ENCODE measurements at places on chromosomes 4 and X.

DNA sequence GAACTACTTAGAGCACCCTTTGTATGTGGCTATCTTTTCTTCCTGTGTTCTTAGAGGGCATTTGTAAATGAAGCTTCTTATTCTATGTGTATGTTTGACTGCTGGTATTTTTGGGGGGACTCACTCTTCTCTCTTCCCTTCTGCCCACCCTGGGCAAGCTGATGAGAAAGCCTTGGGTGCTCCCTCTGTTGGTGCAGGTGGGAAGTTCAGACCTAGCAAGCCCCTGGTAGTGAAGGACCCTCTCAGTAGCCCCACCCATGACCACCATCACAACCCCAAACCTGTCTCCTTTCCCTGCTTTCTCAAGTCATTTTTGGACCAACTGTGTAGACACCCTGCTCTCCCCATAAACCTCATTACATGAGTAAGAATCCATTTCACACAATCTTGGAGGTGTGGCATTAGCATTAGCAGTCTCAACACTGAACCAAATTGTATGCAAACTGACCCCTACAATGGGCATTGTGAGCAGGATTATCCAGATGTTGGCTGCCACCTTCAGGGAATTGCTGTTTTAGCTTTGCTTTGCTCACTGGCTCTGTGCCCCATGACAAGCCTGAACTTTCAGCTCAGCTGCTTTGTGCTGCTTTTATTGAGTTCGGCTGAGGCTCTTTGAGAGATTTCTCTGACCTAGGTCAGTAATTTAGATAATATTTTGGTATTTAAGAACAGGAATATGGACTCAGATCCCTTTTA is 27.9 kb downstream of the TRIM61 start:
- no peak for DNase-seq

GRCh38 chr4:77922158-77923094 is 59.8 kb downstream of the MRPL1 start:
- no peak for DNase-seq

- DNase-seq = no peak
Observed at GRCh38 chr4:5631352-5632065, 76.8 kb downstream of the EVC2 start.

DNA sequence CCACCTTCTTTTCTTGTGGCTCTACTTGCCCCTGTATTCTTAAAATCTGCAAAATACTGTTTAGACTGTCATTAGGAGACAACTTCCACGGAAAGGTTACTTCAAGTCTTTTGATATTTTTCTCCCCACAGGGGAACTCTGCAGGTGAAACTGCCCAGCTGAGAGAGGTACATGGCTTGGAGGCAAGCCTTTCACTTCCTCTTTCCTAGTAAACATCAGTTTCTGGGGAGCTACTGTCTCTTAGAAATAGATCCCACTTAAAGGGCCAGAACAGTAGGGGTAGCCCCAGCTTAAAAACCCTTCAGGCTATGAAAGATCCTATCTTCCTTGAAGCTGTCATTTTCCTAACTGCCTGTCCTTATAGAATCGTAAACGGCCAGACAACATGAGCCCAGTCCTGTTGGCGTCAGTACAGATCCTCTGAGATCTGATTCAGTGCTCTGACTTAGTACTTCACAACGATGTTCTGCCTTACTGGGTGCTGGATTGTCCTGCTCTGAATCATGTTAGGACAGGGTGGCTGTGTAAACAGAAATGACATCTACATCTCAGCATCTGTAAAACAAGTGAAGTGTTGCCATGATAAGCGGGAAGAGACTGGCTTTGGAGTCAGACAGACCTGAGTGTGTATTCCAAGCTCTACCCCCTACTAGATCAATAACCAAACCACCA is 102.1 kb downstream of the ITIH6 start:
- DNase-seq = peak; percentile 32

DNA sequence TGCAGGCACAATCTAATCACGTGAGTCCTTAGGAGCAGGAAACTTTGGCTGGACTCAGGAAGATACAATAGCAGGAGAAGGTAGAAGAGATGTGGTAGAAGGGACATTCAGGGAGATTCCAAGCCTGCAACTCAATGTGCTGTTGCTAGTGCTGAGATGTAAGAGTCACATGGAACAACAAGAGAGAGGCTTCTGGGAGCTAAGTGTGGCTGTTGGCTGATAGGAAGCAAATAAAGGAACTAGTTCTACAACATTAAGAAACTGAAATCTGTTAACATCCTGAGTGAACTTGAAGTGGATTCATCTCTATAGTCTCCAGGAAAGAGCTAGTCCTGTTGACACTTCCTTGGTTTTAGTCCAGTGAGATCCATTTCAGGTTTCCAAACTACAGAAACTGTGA is 1207.4 kb downstream of the ADGRL3 start:
- DNase-seq = no peak

DNA sequence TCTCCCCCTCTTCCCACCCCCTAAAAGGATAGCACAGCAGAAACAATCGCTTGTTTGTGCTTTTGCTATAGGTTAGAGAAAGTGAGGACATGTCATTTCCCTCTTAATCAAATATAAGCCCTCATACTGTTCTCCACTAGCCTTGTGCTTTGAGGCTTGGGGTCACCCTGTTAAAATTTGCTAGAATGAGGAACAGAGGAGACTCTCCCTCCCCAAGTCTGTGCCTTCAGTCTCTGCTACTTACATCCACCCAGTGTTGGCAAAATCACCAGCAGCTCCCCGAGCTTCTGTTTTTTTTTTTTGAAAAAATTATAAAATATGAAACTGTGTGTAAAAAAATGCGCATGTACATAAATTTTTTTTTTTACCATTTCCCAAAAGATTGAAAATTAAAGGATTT is 19.3 kb downstream of the KLF3 start:
- DNase-seq = no peak

GRCh38 chrX:132837126-132837525 is 121.3 kb downstream of the HS6ST2 start:
- DNase-seq = no peak

- no peak for DNase-seq
Observed at GRCh38 chrX:122641826-122642225, 542.3 kb upstream of the GRIA3 start.

DNA sequence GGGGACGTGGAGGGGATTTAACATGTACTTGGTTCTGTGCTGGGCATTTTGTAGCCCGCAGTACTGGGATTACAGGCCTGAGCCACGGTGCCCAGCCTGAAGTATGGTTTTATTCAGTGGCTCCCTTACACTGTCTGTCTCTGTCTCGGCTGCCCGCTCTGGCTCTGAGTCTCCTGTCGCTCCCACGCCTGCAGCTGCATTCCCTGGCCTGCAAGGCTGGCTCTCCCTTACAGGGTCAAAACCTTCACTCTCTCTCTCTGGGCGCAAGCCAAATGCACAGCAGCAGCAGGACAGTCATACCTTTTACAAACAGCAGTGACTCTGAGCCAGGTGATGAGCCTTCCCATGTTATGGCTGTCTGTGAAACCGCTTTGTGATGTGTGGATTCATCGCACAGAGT is 72.1 kb downstream of the HTRA3 start:
- DNase-seq = no peak

DNA sequence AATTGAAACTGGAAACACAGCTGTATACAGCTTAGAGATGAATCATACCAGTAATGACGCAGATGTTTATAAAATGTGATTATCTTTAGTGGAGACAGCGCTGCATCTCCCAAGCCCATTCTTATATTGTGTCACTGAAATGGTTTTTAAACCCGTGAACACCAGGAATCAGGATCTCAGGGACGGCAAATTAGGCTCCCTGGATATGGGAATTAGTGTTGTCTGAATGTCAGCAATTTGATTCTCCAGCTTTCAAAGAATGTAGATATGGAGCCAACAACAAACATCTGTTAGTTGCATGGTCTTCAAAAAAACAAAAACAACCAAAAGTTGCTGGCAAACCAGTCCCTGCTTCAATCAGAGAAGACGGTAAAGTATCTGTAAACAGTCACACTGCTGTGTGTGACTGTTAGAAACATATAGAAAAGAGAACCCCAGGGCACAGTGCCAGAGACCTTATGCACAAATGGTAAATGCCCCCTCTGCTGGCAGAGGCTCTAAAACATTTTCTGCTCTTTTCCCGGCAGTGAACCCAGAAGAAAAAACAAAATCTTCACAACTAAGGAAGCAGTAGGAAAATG is 351.9 kb upstream of the FTHL17 start:
- DNase-seq = peak; percentile 1

- DNase-seq = no peak
Observed at GRCh38 chr4:52298444-52298843, 247.3 kb downstream of the SPATA18 start.

DNA sequence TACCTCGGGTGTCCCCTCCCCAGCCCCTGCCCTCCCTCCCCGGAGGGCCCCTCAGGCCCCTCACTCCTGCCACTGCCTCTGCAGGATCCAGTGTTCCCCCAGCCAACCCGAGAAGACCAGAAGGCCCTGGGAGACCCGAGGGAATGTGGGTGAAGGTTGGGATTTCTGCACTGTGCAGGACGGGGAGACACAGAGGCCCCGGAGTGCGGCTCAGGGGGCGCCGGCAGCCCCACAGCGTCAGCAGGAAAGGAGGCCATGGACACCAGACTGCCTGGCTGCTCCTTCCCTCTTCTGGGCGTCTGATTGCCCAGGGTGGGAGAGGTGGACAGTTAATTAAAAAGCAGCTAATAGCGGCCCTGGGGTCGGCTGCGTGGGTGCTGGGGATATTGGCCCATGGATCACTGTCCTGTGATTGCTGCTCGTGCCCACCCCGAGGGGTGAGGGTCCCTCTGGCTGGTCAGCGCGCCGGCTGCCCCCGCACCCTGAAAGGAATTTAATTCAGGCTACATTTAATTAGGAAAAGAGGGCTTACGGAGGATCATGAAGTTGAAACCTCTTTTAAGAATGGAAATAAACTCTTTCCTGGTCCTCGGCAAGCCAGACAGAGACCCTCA is 57.8 kb upstream of the NKX1-1 start:
- DNase-seq = no peak

DNA sequence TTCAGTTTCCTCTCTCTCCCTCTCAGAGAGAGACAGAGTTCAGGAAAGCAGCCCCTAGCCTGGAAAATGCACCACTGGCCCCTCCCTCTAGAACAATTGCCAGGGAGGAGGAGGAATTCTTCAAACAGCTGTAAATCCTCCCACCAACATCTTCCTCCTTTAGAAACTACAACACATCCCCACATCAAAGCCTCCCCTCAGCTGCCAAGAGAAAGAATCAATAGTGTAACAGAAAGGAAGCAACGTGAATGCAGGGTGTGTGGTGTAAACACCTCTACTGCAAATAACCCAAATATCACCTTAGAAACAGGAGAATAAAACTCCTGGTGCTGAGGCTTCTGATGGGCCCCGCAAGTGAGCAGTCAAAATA is 249.9 kb upstream of the GATB start:
- no peak for DNase-seq

DNA sequence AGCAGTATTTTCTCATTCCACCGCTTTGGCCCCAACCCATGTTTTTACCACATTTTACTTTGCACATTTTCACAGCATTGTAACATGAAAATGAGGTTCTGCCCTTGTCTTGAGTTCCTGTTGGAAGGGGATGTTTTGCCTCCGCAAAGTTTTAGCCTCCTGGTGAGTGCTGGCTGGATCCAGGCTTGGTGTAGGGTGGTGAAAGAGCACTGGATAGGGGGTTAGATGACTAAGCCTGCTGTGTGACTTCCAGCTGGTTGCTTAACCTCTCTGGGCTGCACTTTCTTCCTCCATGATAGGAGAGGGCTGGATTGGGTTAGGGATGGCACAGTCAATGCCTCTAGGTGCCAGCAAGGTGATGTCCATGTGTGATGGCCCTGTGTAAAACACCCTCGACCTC is 28.9 kb downstream of the CYTL1 start:
- DNase-seq = no peak

DNA sequence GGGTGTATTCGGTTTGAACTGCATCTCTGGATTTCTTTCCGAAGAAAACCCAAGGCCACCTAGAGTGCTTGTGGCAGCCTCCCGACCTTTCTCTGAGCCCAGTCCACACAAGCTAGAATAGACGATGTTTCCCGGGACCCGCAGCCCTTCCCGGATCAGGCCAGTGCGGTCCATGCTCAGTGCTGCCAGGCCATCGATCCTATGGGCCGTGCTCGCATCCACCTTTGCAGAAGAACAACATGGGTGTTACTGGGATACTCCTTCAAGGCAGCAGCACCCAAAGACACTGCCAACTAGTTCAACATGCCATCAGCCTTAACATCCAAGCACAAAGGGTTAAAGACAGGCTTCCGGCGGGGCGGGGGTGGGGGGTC is 22.8 kb downstream of the BCOR start:
- no peak for DNase-seq

GRCh38 chr4:6368096-6368495 is 98.4 kb downstream of the WFS1 start:
- no peak for DNase-seq

- no peak for DNase-seq
Observed at GRCh38 chr4:136311774-136312173, 1220.5 kb downstream of the PCDH18 start.

- no peak for DNase-seq
Observed at GRCh38 chr4:15964159-15964558, 1.2 kb upstream of the FGFBP2 start.

DNA sequence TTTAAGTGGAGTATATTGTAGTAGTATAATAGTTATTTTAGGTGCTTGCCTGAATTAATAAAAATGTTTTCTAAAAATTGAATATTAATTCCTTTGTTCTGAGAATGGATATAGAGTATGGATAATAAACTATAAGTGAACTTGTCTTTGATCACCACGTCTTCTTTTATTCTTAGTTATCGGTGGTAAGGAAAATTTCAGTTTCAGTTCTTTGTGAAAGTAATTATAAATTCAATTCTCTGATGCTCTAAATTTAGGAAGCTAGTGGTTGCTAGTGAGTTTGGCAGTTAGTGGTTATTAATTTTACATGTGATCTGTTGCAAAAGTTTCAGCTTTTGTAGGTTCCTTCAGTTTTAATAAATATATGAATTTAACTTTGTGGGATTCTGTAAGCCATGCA is 30.8 kb downstream of the MRPL1 start:
- DNase-seq = peak; percentile 2

GRCh38 chr4:125780164-125780563 is 465.4 kb downstream of the FAT4 start:
- DNase-seq = no peak

DNA sequence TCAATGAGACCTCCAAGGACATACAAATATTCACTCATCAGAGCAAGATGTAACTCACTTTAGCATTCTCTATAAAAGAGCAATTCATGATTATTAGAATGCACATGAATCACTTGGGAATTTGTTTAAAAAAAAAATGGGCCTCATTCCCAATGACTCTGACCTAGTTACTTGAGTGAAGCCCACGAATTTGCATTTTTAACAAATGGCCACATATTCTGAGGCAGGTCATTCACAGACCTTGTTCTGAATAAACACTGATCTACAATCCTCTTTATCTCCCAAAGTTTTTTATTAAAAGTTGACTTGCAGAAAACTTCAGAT is 255.1 kb upstream of the VEGFC start:
- DNase-seq = no peak

DNA sequence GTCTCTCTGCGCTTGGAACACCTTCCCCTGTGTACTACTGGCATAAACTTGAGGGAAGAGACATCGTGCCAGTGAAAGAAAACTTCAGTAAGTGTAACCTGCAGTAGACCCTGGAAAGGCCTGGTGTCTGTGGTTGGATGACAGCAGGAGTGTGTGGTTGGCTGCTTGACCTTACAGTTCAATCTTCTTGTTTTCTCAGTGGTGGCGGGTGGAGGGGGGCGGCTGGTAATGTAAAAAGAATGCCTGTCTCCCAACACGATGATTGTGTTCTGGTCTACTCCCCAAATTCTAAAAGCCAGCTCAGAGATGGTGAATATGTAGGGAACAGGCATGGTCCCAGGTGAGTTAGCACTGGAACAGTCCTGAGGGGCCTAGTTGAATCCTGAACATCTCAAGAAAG is 18.6 kb downstream of the PSMD10 start:
- no peak for DNase-seq

- DNase-seq = no peak
Observed at GRCh38 chr4:103305355-103305754, 107.2 kb upstream of the CENPE start.

GRCh38 chr4:169115897-169116254 is 105.8 kb upstream of the CBR4 start:
- no peak for DNase-seq

Data from GM19239 (cell line).